LHCN-M2 (cell line): ENCODE measurements at places on chromosomes 11 and 22. TPM values are rescaled to one million over a fixed set of nuclear protein-coding genes. Genes with fewer than 3 reads are reported as not detected.

- no peak for DNase-seq
These were observed 124.5 kb downstream of the KCNQ1 start for GRCh38 chr11:2569321-2569721.

The LRRC4C gene
- total RNA-seq = not detected in 2 replicates

GRCh38 chr11:115527534-115528125, 23.4 kb upstream of the CADM1 start:
- no peak for DNase-seq

The TIGD3 gene
- total RNA-seq = 0.26 and 0.29 TPM in 2 replicates

DNA sequence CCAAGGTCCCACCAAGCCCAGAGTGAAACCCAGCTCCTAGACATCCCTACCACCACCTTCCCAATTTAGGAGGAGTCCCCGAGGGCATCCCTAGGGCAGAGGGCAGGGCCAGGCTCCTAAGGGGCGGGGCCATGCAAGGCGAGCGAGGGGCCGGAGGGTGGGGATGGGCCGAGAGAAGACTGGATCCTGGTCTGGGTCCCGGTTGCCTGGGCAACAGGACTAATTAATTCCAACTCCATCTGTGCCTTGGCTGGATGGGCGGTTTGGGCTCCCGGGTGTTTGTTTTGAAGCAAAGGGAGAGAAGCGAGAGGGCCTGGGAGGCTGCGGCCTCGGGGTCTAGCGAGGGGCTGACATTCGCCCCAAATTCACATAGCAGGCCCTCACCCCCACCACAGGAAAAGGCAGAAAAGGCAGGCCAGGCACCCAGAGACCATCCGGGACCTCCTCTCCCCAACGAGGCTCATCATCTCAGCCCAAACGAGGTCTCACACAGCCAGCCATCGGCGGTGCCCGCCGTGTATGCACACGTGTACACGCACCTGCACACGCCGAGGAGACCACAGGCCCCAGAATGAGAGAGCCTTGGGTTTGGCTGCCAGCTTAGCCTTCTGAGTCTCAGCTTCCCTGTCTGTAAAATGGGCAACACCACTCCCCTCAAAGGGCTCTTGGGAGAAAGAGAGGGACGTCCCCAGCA, 23.9 kb downstream of the ELFN2 start:
- DNase-seq = no peak
